ENCODE measurements at places on chromosomes 7 and 10.

DNA sequence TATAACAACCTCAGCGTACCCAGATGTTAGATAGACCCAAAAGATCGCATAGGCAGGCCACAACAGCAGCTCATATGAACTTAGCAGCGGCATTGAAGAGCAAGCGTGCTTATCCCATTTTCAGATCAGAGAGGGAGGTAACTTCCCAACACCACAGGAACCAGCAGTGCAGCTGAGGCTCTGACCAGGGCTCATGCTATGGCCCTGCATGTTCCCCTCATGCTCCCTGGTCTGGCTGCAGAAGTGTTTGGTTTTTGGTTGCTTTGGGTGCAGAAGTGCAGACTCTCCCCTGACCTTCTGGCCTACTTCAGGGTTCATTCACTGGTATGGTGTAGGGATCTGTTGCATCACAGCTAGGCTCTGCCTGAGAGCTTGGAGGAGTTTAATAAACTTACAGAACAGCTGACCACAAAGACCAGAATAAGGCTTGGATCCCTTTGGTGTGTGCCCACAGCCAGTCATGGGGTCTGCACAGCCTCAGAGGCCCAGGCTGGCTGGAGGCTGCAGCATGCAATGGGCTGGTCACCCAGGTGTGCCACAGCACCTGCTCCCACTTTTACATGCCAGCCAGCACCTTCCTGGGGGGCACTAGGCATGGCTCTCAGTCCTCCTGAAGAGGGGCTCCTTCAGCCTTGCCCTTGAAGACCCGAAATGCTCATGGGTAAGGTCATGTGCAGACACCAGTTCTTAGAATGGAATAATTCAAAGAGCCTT lies 9.1 kb upstream of the CXCL12 start:
- DNase-seq: no peak

DNA sequence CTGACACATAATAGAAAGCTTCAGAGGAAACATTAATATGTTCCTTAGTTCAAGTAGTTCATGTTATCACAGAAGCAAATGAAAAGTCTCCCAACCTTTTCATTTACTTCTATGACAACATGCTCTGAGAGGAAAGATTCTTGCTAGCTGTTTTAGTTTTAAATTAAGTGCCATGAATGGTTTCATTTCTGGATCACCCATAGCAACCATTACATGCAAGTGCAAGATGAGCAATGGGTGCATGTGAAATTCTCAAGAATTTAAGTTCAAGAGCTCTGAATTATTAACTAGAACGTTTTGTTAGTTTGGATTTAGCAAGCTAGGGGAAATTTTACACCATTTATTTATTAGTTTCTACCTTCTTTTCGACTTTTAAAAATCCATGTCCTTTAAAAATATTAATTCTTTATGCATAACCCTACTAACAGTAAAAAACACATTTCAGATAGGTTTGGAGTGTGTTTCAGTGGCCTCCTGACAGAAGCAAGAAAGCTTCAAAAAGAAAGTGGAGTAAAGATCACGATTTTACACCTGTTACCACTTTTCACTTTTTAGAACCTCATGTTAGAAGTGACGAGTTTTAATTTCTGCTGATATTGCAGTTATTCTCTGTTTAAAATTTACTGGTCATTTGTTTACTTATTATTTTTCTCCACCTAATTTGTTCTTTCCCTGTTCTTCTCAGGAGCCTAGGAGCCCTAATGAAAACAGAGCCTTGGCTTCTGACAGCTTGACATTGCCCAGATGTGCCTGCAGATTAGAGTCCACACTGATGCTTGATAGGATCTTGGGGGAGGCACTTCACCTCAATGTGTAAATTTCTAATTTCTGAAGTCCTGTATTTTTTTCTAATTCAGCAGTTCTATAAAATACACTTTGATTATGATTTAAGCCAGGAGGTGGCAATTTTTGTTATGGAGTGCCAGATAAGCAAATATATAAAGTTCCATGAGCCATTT lies 995.3 kb upstream of the PHF14 start:
- no peak for DNase-seq

GRCh38 chr7:154795014-154795413 lies 207.9 kb downstream of the PAXIP1 start:
- no peak for DNase-seq

DNA sequence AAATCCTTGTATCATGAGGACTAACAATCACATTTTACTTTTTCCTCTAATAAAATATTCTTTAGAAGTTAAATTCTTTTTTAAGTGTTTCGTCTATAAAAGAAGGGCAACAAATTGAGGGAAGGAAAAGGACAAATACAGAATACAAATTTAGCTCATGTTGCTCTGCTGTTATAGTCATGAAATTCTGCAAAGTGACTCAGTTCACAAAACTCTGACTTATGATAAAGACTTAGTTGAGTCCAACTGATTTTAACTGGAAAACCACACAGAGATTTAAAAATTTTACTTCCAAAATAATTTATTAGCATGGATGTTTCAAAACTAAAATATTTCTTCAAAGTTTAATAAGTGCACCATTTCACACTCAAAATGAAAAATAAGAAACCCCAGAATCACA lies 75.0 kb upstream of the GPR22 start:
- DNase-seq: no peak

GRCh38 chr7:24472093-24472492 lies 101.2 kb upstream of the PALS2 start:
- no peak for DNase-seq

DNA sequence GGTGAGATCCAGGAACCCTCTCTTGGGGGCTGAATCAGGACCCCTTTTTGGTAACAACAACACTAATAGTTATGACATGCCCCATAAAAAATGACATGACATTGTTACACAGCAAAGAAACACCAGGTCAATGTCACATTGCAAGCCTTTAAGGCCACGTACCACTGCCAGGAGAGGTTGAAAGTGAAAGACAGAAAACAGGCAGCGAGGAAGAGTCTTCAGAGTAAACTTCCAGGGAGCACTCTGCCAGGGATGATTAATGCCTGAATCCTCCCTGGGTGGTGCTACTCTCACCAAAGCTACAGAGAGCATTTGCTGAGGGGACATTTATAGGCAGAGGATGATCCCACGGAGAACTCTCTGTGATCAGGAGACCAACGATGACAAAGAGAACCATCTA lies 551.6 kb downstream of the CALN1 start:
- DNase-seq: no peak

DNA sequence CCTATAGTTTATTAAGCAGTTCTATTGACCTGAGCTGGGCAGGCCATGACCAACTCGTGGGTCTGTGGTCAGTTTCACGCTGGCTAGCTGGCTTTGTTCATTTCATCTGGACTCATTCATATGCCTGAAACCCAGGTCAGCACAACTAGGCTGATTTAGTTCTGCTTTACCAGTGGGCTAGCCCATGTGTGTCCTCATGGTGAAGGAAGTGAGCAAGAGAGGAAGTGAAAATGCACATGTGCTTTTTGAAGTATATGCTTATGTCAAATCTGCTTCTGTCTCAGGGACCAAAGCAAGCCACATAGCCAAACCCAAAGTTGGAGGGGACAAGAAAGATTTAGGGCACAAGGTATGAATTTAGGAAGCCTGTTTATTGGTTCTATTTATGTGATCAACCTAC lies 154.5 kb downstream of the RNF133 start:
- DNase-seq: no peak

DNA sequence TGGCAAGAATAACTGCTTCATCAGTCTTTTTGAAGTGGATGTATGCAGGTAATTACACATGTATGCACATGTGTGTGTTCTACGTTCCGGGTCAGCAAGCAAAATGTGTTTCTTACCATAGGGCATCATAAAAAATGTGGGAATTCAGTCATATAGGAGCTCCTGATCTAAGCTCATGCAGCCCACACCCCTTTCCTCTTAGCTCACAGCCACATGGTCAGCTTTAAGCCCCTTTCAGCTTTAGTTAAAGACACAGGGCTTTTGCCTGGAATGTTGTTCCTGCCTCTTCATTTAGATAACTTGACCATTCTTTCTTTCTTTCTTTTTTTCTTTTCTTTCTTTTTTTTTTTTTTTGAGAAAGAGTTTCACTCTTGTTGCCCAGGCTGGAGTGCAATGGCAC lies 258.1 kb downstream of the RPS24 start:
- DNase-seq: no peak
